ENCODE measurements at places on chromosomes 7 and 10.

- DNase-seq: no peak
Observed at GRCh38 chr7:32036557-32036956, 33.6 kb downstream of the PDE1C start.

- no peak for DNase-seq
Observed at GRCh38 chr10:111187096-111187495, 110.3 kb downstream of the ADRA2A start.

- DNase-seq: no peak
Observed at GRCh38 chr7:30726296-30727006, 25.5 kb upstream of the INMT start.

DNA sequence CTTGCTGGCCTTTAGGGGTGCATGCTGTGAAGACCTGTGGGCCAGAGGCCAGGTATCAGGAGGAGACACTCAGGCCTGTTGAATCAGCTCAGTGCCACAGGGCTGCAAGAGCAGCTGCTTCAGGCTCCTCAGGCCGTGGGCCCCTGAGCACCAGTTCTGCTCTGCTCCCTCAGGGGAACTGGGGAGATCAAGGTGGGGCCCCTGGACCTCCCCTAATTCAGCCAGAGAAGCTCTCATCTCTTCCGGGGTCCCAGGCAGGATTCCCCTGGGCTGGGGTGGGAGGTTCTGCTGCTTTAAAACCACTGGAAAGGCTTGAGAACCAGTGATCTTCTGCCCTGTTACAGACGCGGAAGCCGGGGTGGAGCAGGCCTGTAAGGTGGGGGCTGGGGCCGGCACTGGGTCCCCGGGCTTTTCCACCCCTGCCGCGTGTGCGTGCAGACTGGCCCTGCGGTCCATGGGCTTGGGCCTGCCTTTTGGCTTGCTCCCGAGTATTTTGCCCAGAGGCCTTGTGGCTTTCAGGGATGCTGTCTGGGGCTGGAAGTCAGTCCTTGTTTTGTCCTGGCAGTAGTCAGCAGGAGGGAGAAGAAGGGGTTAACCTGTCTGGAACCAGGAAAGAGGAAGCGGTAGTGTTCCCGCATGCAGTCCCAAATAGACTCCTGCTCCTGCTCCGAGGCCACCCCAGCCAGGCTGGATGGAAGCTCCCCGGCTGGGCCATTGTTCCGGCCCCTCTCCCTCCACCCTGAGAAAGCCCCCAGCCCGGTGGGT lies 74.3 kb downstream of the LHPP start:
- no peak for DNase-seq

DNA sequence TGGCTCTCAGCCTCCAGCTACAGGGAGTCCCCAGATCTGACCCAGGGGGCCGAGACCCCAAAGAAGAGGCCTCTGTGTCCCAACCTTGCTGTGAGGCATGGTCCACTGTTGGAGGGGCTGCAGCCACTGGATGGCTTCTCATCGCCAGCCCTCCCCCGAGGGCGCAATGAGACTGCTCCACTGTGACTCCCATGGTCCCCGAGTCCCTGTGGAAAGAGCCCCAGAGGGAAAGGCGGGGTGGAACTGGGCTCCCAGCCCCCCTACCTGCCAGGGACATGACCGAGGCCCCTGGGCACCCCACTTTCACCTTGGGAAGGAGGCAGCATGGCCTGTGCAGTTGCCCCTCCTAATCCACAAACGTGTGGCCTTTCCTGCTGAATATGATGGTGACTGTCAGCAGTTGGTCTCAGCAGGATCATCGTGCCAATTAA lies 33.5 kb upstream of the RET start:
- no peak for DNase-seq

DNA sequence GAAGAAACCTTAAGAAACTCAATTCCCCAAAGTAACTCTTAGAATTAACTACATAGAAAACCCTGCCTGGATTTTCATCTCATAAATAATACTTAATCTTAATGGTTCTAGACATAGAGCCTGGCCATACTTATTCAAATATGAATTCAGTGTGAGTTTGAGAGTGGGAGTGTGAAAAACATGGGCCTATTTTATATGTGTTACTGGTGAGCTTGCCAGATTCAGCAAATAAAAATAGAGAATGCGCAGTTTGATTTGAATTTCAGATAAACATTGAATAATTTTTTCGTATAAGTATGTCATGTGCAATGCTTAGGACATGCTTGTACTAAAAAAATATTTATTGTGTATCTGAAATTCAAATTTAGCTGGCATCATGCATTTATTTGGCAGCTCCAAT lies 473.9 kb upstream of the FZD8 start:
- DNase-seq: no peak

DNA sequence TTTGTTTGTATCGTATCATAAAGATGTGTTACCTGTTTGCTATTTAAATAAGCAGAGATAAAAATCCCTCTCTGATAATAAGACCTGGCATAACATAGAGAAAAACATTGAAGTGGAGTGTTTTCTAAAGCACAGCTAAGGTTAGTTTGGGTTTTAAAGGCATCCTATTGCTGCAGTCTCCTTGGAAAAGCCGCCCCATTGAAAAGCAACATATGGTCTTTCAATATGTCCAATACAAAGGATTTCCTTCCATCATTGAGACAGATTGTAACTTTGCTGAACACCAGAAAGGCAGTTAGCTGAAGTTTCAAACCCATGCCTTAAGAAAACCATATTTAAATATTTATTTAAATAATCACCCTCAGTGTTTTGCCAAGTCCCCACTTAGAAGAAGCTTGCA lies 898.5 kb upstream of the KCND2 start:
- DNase-seq: no peak

GRCh38 chr7:4964506-4964905 lies 5.5 kb upstream of the MMD2 start:
- no peak for DNase-seq

- no peak for DNase-seq
Observed at GRCh38 chr10:33216661-33217427, 117.6 kb downstream of the NRP1 start.

GRCh38 chr7:129385116-129385515 lies 49.1 kb upstream of the STRIP2 start:
- no peak for DNase-seq

DNA sequence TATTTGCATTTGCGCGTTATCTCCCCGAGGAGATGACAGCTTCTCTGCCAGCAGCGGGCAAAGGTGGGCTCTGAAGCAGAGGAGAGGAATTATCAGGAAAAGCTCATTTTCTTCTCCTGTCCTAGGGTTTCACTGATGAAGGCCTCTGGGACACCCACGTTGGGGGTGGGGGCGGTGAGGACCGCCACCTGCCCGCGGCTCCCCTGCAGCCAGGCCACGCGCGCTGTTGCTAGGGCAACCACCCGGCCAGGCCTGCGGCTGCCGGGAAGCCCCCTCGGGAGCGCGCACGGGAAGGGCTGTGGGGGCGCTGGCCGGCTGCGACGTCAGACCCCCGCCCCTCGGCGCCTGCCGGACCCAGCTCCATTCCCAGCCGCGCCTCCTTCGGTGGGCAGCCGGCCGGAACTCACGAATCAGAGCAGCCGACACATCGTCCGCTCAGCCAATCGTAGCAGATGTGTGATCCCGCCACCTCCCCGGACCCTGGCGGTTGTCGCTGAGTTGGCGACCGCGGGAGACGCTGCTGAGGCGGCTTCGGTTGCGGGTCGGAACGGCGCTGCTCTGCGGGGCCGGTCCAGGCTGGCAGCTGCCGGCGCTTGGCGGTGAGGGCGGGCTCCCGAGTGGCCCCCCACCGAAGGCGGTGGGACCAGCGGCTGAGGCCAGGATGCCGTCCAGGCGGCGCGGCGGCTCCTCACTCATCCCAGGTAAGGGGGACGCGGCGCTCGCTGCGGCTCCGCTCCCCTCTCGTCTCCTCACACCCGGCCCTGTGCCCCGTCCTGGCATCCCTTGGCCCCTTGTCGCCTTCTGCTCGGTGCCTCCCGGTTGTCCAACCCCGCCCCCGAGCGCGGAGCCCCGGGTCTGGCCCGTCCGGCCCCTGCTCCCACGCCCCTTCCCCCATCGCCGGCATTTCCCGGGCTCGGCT lies at the start of gene TPST1:
TSS of gene TPST1 (plus strand) at position 513 of the 919 bp plus-strand sequence. CDS start 35,092 bp downstream, outside the sequence.
- DNase-seq: peak; percentile 75

- DNase-seq: no peak
Observed at GRCh38 chr10:103852856-103853255, 2.5 kb downstream of the SH3PXD2A start.

DNA sequence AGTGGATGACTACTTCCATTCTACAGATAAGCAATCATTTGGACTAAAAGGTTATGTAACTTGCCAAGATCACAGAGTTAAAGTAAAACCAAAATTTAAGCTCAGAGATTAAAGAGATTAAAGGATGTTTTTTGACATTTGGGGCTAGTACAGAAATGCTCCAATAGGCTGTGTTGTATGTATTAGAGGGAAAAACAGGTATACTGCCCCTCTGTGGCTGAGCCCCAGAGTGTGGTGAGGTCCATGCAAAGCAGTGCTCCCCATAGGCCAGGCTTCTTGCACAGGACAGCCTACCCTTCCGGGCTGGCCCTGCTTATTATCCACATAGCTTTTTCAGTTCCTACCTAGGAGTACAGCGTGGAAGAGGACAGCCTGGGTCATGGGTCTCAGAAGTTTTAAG lies 322.8 kb downstream of the POM121L12 start:
- no peak for DNase-seq

- DNase-seq: no peak
Observed at GRCh38 chr7:130489140-130489983, 2.5 kb upstream of the MEST start.

- DNase-seq: no peak
Observed at GRCh38 chr7:141014125-141014523, 628 bp downstream of the MRPS33 start.

DNA sequence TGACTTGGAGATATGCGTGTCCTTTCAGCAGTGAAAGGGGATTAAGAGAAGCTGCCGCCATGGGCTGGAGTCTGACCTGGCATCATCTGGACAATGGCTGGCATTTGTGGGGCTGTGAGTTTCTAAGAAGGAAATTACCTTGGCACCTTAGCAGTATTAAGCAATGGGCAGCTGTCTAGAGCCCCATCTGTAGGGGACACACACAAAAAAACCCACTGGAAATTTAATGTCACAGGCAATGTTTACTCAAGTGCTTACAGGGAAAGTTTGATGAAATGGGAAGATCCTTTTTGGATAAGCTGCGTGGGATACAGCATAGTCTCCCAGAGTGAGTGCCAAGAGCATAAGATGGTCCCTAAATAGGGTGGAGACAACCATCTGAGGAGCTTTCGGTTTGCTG lies 25.0 kb downstream of the ADRA2A start:
- DNase-seq: no peak

- peak; percentile 41 for DNase-seq
Observed at GRCh38 chr10:97081621-97082235, 104.0 kb downstream of the SLIT1 start.

- no peak for DNase-seq
Observed at GRCh38 chr10:555682-556350, 133.7 kb downstream of the DIP2C start.

DNA sequence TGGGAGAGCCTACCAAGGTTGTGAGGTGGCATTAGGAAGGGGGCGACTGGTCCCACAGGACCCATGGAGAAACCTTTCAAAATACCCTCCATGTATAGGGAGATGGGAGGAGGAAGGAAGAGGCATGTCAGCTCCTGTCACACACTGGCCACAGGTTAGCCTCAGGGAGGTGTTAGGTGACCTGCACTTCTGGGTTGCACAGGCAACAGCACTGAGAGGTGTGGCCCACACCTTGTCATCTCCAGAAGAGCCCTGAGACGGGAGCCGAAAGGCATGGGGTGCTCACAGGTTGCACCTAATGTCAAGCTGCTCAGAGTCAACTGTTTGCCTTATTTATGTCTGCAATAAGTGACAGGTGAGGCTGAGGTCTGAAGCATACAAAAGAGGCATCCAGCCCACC lies 14.6 kb upstream of the USP6NL start:
- no peak for DNase-seq

DNA sequence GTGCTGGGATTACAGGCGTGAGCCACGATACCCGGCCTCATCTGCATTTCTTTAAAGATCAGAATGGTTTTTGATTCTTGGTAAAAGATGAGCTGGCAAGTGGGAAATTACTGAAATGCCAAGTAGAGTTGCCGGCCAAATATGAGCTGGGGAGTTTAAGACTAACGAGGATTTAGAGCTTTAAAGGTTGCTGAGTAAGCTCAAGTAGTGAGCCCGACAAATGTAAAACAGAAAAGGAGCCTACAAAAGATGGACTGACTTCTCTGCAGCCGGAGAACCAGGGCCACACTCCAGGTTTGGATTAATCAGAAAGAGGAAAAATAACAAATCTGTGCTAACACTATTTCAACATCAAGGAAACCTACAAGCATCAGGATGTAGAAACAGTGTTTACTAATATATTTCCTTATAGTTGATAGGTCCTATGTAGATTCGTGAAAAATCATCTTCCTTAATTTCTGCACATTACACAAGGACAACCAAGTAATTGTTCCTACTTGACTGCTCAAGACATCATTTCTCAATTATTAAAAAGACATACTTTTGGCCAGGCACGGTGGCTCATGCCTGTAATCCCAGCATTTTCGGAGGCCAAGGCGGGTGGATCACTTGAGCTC lies 49.6 kb downstream of the MPP7 start:
- DNase-seq: peak; percentile 43

- no peak for DNase-seq
Observed at GRCh38 chr7:45066409-45066808, 22.4 kb downstream of the NACAD start.

- peak; percentile 27 for DNase-seq
Observed at GRCh38 chr10:74047304-74047703, 49.4 kb downstream of the VCL start.

DNA sequence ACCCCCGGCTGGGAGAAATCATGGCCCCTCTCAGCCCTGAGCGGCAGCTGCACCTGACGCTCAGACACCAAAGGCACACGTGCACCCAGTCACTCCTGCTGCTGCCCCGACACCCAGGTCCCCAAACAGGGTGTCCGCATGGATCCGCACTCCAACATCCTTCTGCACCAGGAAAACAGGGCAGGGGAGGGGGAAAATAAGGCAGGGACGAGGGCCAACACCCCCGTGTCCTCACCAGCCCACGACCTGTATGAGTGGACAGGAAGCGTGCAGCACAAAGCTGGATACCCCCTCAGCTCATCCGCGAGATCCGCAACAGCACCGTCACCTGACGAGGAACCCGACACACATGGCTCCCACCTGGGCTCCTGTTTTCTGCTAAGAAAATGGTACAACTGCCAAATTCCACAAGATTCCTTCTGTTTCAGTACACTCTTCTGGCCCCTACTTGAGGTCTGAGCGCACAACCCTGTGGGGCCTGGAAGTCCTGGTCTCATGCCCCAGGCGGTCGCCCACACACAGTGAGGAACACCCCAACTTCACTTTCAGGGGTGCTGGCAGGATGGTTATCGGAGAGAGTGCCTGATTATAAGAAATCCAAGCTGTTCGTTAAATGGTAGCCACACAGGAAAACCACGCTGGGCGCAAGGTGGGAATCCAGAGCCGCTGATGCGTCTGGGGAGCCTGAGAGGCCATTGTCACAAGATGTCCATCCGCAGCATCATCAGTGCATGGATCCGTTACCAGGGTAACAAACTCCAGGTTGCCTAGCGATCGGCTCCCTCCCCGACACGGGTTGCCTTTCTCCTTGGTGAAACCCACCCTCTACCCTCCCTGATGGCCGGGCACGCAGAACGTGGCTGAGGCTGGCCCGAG lies 63.6 kb downstream of the ZRANB1 start:
- no peak for DNase-seq

DNA sequence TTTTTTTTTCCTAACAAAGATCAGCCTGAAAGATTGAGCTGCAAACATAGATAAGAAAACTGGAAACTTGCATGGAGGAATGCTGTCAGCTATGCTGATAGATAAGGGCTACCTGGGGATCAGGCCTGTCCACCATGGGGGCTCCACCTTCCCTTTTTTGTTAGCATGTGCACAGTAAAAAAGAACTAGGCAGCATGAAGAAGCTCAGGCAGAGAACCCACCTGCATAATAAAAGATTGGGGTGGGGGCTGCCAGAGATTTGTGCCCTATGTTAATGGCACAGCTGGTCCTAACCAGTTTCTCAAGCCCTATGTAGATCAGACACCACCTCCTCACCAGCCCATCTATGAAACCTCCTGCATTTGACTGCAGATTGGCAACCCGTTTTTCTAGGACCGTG lies 45.4 kb upstream of the CACNB2 start:
- DNase-seq: no peak

Data from CD14-positive monocyte (primary cell).